ENCODE measurements at places on chromosomes 6 and 20.

DNA sequence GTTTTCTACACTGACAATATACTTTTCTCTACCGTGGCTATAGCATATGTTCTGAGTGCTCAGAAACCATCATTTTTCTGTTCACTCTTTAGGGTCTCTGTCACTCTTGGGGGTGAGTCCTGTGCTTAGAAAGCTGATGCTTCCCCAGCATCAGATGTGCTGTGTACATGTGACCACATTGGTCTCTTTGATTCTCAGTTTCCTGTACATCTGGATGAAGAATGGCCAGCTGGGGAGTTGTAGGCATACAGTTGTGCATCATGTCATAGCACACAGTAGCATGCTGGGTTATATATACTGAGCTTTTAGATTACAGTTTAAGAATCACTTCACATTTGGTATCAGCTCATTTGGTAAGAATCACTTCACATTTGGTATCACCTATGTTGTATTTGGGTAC, 238.6 kb upstream of the PREP start:
- DNase-seq: no peak

- no peak for DNase-seq
Observed at GRCh38 chr20:5996765-5997164, 46.3 kb downstream of the MCM8 start.

- DNase-seq: no peak
Observed at GRCh38 chr6:162849269-162849668, 121.5 kb downstream of the PACRG start.

- no peak for DNase-seq
Observed at GRCh38 chr6:150247803-150248202, 105.0 kb downstream of the PPP1R14C start.

DNA sequence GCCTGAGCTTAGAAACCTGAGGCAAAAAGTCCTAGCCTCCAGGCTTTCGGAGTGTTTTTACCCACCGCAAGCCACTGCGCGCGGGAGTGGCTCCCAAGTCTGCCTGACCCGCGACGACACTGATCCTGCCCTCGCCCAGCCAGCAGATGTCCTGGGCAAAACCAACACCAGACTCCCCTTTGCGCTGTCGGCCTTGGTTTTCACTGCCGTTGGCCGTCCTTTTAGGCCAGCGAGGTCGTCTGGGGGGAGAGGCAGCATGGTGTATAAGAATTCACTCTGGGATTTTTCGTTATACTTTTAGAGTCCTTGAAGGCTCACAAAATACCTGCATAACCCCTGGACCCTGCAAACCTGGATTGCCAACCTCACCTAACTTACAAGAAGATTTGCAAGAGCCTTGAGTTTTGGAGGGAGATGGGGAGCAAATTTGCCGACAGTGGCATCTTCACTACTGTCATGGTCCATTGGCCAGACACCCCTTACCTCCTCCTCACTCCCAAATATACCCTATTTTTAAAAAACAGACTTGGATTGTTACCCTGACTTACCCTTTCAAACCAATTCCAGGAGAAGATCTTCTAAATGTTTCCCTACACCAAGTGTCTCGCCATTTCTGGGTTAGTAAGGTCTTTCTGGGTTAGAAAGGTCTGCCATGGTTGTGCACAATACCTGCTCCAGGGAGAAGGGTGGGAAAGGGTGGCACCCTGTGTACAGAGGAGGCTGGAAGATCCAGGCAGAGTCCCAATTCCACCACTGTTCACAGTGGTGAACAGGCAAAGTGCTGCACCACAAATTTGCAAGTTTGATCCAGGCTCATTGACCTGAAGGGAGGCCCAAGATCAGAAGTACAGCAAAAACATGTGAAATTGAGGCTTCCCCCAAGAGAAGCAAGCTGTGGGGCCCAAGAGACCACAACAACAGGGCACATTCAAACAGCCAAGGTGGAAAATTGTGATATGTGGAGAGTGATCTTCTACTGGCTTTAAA, 4.4 kb downstream of the FOXA2 start:
- no peak for DNase-seq

All from inflammatory macrophage (primary cell).